ENCODE measurements at places on chromosomes 3 and 15. TPM values are rescaled to one million over a fixed set of nuclear protein-coding genes. Genes with fewer than 3 reads are reported as not detected.

Gene BHLHE40
- total RNA-seq, result 28.4 TPM

Gene GPR27
- 0.17 TPM for total RNA-seq

Gene GNB4
- 19.9 TPM for total RNA-seq

Gene TEX55
- not detected for total RNA-seq

Gene TXNRD3
- total RNA-seq, result 11.0 TPM

Data from liver (tissue), 10 donors.